ENCODE measurements at places on chromosomes 4 and X. TPM values are rescaled to one million over a fixed set of nuclear protein-coding genes. Genes with fewer than 3 reads are reported as not detected.

Gene NEIL3
- total RNA-seq = 0.44 TPM

Gene QDPR
- 20.0 TPM for total RNA-seq

Gene RHOH
- 216 TPM for total RNA-seq

Gene FGF13
- not detected for total RNA-seq

- H3K36me3 ChIP-seq = no peaks in the 10 kb centered on the region
- peak overlapping the region; percentile 94 for H3K27ac ChIP-seq
- H3K27me3 ChIP-seq = no peaks in the 10 kb centered on the region
Measured at GRCh38 chrX:12958059-12958458, 16.9 kb upstream of the TMSB4X start.

GRCh38 chr4:90883519-90883918 lies 756.3 kb downstream of the CCSER1 start:
- H3K4me1 ChIP-seq = no peaks in the 10 kb centered on the region
- H3K4me3 ChIP-seq = no peak overlapping the region
- no peaks in the 10 kb centered on the region for H3K36me3 ChIP-seq
- H3K27me3 ChIP-seq = no peaks in the 10 kb centered on the region

DNA sequence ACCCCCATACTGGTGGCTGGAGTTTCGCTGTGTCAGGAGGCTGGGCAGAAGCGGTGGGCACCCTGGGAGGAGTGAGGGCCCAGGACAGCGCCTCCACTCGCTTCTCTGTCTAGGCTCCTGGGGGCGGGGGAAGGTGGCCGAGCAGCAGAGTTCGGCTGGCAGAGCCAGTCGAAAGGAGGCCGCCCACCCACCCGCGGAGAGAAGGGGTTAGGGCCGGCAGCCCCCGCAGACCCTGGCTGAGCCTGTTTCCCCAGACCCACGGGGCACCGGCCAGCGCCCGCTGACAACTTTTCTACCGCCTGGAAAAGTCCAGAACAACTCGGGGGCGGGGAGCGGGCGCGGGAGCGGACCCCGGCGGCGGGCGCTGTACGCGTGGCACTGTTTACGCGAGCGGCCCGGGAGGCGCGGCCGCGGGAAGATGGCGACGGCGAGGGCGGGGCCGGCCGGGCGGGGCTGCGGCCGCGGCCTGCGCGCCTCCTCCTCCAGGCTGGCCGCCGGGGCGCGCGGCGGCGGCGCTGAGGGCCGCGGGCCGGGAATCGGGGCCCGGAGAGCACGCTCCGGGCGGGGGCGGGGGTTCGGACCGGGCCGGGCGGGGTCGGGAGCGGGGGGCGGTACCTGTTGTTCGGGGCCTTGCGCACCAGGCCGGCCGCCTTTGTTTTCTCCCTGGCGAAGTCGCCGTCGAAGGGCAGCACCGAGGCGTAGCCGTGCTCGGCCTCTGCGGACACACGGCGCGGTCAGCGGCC lies 628 bp downstream of the MXD4 start:
- no peaks in the 10 kb centered on the region for H3K27me3 ChIP-seq
- peak overlapping the region; percentile 61 for H3K4me3 ChIP-seq
- H3K36me3 ChIP-seq = no peaks in the 10 kb centered on the region
- DNase-seq = peak; percentile 80

GRCh38 chr4:8047837-8048678 lies 108.4 kb upstream of the AFAP1 start:
- no peak for DNase-seq
- no peaks in the 10 kb centered on the region for H3K36me3 ChIP-seq
- peaks cover 7% of the 10 kb centered on the region for H3K4me1 ChIP-seq
- H3K4me3 ChIP-seq = no peak overlapping the region

GRCh38 chr4:82320351-82320750 lies 53.4 kb downstream of the HNRNPD start:
- H3K36me3 ChIP-seq = no peaks in the 10 kb centered on the region
- DNase-seq = no peak
- H3K27me3 ChIP-seq = peaks cover 3% of the 10 kb centered on the region
- no peak overlapping the region for H3K27ac ChIP-seq

- H3K27me3 ChIP-seq = no peaks in the 10 kb centered on the region
- H3K4me1 ChIP-seq = peaks cover 27% of the 10 kb centered on the region
- no peak overlapping the region for H3K4me3 ChIP-seq
- H3K36me3 ChIP-seq = peaks cover 22% of the 10 kb centered on the region
Measured at GRCh38 chrX:47200385-47201150, 6.9 kb downstream of the UBA1 start.
